ENCODE measurements at places on chromosomes 6 and 20.

DNA sequence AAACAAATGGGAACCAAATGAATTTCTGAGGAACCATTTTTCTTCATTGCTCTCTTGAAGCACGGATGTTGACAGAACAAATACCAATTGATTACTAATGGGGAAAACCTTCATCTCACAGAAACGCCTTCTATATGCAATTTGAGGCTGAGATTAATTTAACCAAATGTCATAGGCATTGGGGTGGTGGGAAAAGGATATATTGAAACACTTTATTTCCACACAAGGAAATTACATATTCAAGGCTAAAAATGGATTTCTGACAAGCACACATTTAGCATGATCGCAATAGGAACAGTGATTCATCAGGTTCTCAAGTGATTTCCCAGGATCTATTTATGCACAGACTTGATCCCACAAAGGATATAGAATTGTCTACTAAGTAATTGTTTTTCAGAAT lies 88.9 kb downstream of the COL12A1 start:
- no peak for DNase-seq

DNA sequence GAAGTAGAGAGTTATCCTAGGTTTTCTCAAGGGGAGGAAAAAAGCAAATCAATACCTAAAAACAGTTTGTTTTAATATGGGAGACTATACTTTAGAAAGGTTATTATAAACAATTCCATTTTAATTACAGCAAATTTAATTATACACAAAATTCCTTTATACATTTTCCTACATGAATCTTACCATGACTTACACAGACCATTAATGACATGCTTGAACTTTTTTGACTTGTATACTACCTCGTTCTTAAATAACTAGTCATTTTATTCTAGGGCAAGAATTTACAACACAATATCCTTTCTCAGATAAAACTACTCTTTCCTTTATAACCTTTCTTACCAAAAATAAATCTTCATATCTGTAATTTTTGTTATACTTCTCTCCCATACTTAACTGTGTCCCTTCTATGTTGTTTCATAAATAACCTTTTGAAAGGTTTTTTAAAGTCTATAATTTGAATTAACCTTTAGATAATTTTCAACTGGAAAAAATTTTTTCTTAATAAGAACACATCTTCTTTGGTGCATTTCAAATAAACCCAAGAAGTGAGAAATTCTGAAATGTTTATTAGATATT lies 729.4 kb downstream of the TENT5A start:
- DNase-seq, result no peak

DNA sequence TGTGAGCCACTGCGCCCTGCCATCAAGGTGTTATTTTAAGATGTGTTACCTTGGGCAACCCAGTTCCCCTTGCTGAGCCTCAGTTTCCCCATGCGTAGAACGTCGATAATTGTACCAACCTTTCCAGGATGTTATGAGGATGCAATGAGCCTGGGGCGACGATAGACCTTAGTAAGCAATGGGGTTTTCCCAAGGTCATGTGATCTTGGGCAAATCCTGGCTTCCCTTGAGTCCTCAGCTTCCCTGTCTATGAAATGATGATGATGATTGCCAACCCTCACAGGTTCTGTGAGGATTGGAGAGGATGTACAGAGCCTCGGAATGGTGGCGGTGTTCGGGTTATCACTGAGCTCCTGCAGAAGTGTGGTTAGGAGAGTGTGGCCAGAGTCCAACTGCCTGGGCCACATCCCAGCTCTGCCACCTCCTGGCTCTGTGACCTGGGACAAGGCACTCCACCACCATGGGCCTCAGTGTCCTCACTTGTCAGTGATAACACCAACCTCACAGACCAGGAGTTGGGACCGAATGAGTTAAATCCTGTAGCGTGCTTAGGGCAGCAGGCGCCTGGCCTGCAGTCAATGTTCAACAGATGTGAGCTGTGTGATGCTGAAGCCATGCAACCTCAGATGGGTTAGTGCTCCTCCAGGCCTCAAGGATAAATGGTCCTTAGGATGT lies 23.4 kb downstream of the SIRPA start:
- DNase-seq, result no peak

GRCh38 chr20:44576297-44576696 lies 6.1 kb upstream of the PKIG start:
- DNase-seq, result no peak

DNA sequence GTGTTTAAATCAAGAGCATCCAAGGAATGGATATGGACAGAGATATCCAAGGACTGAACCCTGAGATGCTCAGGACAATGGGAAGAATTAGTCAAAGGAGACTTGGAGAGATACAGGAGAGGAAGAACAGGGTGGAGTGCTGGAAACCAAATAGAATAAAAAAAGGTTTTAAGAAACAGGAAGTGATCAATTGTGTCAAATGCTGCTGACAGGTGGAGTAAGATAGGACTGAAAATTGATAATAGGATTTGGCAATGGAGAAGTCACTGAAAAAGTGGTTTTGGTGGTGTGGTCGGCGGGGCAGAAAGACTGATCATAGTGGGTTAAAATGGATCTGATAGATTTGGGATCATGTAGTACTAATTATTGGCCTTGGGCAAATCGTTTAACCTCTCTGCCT lies 37.9 kb upstream of the PNRC1 start:
- no peak for DNase-seq

GRCh38 chr6:18219591-18219990 lies 44.7 kb downstream of the DEK start:
- DNase-seq, result no peak

DNA sequence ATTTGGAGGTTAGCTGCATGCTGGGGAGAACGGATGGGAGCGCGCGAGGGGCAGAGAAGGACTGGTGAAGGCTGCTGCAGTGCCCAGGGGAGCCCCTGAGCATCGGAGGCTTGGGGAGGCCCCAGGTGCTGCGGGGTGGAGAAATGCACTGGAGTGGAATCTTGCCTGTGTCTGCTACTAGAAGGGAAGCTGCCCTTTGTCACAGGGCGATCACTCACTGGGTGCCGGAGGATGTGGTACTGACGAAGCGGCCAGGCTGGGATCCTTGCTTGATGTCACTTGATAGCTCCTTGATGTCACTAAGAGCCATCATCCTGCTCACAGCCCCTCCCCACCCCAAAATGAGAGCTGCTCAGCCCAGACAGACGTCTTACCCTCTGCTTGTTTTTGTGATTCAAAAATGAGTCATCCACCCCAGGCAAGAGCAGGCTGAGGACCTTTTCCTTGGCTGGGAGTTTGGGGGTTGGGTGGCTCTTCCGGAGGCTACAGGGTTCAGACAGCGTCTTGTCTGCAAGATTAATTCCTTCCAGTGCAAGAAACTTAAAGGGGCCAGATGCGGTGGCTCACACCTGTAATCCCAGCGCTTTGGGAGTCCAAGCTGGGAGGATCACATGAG lies 62.6 kb upstream of the PMEPA1 start:
- no peak for DNase-seq

- no peak for DNase-seq
Measured at GRCh38 chr6:151381722-151382121, 9.6 kb downstream of the ZBTB2 start.

GRCh38 chr20:6277661-6278240 lies 154.9 kb upstream of the FERMT1 start:
- no peak for DNase-seq

- no peak for DNase-seq
Measured at GRCh38 chr6:78850621-78851020, 16.7 kb upstream of the IRAK1BP1 start.

- DNase-seq, result no peak
Measured at GRCh38 chr6:42274898-42275297, 57.2 kb upstream of the MRPS10 start.

- no peak for DNase-seq
Measured at GRCh38 chr6:147194652-147195411, 9.4 kb upstream of the STXBP5 start.

GRCh38 chr6:110340392-110340965 lies 17.7 kb downstream of the METTL24 start:
- no peak for DNase-seq

GRCh38 chr6:157443066-157443800 lies 62.2 kb downstream of the ZDHHC14 start:
- no peak for DNase-seq

DNA sequence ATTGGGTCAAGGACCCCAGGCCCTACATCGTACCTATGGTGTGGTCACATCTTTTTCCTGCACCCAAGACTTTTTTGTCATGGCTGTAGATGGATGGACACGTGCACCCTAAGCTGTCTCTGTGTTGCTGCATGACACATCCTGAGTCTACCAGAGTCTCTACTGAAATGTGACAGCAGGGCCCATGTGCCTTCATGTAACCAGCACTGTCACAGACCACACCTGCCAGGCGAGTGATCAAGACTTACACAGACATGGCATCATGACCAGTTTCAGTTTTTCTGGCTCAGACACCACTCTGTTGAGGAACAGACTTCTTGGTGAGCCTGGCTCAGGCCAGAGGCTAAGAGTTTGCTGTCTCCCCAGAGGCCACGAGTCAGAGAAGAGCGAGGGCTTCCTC lies 7.6 kb downstream of the PRND start:
- DNase-seq, result no peak

DNA sequence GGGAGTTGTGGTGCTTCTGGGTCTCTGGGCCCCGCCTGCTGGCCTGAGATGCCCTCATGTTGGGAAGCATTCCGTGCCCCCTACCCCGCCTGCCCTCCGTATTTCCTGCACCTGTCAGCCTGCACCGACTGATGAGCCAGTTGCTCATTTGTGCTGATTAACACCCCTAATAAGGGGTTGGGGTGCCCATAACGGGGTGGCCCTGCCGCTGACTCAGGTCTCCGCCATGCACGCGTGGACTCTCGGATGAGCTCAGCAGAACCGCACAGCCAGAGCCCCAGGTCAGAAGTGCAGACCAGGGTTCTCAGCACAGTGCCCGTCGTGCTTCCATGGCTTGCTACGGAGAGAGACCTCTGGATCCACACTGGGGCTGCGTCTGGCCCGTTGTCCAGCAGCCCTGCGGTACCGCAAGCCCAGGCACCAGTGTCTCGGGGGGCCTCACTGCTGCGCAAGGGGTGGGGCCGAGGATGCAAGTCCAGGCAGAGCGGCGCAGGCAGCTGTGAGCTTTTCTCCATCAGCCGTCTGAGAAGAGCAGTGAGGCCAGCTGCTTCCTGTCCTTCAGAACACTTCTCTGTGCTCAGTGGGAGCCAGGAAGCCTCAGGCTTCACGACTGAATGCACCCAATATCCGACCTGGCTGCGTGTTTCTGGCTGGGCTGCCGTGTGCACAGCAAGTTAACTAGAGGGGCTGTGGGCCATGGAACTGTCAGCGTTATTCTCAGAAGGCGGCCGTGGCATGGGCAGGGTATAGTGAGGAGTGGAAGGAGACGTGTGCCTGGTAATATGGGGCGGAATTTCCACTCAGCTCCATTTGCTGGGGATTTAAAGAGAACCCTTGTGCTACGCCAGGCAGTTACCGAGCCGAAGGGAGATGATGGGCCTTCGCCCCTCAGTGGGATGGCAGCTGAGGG lies 18.6 kb downstream of the MTG2 start:
- DNase-seq, result peak; percentile 35

DNA sequence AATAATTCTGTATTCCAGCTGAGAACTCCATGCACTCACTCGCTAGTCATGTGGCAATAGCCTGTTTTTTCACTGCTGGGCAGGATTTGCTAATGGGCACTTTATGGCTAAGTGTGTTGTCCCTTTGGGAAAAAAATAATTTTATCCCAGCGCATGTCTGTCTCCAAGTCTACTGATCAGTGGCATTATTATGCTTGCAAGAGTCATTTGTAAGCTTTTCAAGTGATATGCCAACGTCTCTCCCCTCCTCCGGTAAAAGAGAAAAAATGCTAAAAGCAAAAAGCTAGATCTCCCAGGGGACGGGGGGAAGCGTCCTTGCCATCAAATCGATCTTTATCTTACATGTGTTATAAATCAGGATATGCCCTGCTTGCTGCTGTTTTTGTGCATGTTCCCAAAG lies 407.7 kb downstream of the CDH26 start:
- DNase-seq, result no peak

GRCh38 chr6:170262489-170263088 lies 28.3 kb downstream of the DLL1 start:
- no peak for DNase-seq

- DNase-seq, result peak; percentile 49
Measured at GRCh38 chr20:50415021-50415515, 95.1 kb upstream of the PTPN1 start.

GRCh38 chr6:140101367-140101766 lies 726.9 kb upstream of the CITED2 start:
- DNase-seq, result no peak

- no peak for DNase-seq
Measured at GRCh38 chr6:26172608-26172968, 85.4 kb downstream of the HFE start.

DNA sequence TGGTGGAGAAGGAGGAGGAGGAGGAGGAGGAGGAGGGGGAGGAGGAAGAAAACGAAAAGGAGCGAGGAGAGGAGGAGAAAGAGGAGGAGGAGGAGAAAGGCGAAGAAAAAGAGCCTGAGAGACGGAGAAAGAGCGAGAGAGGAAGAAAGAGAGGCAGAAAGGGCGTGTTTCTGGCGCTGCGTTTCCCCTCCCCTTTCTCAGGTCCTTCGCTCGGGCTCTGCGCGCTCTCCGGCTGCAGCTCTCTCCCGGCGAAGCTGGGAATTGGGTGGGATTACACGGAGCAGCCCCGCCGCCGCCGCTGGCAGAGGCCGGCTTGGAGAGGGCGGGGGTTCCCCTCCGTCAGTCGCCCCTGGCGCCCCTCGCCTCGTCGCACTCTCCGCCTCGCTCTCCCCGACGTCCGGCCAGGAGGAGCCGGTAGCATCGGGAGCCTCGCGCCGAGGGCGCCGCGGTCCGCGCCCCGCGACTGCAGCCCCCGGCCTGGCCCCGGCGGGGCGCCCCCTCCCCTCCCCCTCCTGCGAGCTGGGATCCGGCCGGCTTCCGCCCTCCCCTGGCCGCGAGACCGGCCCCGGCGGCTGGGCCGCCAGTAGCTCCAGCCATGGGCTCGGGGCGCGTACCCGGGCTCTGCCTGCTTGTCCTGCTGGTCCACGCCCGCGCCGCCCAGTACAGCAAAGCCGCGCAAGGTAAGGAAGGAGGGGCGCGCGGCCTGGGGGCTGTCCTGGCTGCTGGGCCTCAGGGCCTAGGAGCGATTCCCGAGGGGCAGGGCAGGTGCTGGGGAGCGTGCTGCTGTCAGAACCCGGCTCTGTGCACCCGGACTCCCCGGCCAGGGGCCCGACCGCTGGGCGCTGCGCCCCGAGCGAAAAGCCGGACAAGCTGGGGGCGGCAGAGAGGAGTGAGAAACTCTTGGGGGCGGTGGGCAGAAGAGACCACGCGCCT lies at the start of gene SCUBE3:
Gene SCUBE3 (plus strand): TSS at position 133 of the 933 bp plus-strand sequence. CDS start 463 bp downstream, at position 596.
- no peak for DNase-seq

GRCh38 chr6:74222768-74223333 lies 526.8 kb downstream of the CD109 start:
- DNase-seq, result no peak
